Glomerular endothelial cell (primary cell): ENCODE measurements at places on chromosomes 1 and 21.

- no peak for DNase-seq
Observed at GRCh38 chr1:16155537-16156410, at the start of gene EPHA2. Gene EPHA2, minus strand, starts transcription at chr1:16156069. Its CDS starts 137 bp downstream, at chr1:16155932.

GRCh38 chr1:220151454-220151853 lies 57.5 kb downstream of the IARS2 start:
- no peak for DNase-seq

- DNase-seq, result no peak
Observed at GRCh38 chr21:24716281-24716918, 890.9 kb downstream of the MRPL39 start.

DNA sequence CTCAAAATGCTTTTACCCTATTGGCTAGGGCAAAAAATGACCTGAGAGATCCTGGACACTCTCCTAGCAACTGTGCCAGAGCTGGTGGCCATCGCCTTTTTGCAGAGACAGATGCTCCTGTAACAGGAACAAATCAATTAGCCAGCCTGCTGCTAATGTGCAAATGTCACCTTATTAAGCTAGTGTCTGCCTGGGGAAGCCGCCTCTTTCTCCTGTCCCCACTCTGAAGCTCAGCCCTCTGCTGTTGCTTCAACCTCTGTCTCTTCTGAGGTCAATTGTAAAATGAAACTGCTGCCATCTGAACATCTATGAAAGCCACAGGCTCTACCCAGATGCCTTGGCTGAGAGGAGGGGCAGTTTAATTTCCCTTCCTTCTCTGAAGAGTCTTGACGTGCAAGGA lies 85.5 kb upstream of the CACNA1E start:
- DNase-seq, result no peak

DNA sequence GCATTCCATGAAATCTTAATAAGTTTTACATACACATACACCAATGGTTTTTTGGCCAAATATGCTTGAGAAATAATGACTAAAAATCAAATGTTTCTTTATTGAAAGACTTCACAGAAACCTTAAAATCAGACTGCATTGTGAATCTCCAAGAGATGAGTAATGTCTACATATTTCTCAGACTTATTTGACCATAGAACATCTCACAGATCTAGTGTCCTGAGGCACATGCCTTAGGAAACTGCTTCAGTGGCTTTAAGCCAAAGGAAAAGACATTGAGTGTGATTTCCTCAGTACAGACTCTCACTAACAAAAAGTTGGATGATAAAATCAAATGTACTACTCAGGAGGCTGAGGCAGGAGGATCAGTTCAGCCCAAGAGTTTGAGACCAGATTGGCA lies 6.2 kb upstream of the C1orf105 start:
- no peak for DNase-seq

DNA sequence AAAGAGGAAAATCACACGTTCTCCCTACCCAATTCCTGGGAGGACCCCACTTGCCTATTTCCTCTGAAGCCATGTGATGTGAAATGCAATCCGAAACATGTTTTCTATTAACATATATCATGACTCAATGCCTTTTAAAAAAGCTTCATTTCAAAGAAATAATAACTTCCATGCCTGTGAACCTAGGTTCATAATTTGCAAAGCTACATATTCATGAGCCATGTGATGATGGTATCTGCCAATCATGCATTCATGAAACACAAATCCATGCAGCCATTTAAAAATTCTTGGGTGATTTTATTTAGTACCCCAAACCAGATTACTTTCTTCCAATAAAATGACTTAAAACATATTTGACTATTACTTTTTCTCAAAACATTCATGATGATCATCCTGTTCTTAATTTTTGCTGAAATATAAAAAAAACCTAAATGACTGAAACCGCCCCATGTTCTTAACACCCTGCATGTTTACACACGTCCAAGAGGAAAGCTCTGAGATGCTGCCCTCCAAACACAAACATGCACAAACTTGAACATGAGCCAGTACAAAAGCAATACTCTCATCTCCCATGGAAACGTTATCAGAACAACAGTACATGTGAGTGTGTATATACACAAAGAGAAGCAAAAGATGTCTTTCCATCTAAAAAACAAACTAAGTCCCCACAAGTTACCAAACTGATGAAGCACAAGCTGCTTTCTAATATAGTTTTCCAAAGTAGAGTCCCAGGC lies 140.1 kb downstream of the TGFBR3 start:
- no peak for DNase-seq

GRCh38 chr1:51952638-51953037 lies 37.9 kb downstream of the RAB3B start:
- no peak for DNase-seq

GRCh38 chr1:117636637-117637425 lies 31.0 kb downstream of the TENT5C start:
- no peak for DNase-seq

GRCh38 chr1:151583796-151584195 lies 28.1 kb upstream of the SNX27 start:
- no peak for DNase-seq

- DNase-seq, result no peak
Observed at GRCh38 chr1:67342076-67342890, 34.6 kb downstream of the IL12RB2 start.

DNA sequence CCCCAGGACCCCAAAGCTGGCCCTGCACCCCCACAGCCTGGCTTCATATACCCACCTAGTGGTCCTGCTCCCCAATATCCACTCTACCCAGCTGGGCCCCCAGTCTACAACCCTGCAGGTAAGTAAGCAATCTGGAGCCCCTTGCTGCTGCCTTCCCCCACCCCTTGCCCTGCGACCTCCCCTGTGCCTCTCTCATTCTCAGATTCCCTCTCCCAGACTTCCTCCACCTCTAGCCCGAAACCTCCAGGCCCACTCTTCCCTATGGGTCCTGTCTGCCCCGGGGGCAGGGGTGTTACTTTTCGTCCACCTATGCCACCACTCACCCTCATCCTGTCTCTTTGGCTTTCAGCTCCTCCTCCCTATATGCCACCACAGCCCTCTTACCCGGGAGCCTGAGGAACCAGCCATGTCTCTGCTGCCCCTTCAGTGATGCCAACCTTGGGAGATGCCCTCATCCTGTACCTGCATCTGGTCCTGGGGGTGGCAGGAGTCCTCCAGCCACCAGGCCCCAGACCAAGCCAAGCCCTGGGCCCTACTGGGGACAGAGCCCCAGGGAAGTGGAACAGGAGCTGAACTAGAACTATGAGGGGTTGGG lies 2.9 kb downstream of the SHISA4 start:
- DNase-seq, result no peak

DNA sequence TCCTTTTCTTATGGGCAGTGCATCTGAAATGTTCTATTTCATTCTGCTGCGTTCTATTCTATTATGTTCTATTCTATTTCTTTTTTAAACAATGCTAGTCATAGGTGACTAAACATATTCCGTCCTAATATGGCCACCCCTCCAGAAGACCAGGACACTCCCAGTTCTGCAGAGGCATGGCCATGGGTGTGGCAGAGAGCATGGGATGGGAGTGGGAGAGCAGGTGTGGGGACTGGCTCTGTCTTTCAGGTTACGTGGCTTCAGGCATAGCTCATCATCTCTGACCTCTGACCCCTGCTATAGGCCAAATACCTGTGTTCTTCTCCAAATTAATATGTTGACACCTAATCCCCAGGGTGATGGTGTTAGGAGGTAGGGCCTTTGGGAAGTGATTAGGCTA lies 33.4 kb upstream of the TLR5 start:
- no peak for DNase-seq

DNA sequence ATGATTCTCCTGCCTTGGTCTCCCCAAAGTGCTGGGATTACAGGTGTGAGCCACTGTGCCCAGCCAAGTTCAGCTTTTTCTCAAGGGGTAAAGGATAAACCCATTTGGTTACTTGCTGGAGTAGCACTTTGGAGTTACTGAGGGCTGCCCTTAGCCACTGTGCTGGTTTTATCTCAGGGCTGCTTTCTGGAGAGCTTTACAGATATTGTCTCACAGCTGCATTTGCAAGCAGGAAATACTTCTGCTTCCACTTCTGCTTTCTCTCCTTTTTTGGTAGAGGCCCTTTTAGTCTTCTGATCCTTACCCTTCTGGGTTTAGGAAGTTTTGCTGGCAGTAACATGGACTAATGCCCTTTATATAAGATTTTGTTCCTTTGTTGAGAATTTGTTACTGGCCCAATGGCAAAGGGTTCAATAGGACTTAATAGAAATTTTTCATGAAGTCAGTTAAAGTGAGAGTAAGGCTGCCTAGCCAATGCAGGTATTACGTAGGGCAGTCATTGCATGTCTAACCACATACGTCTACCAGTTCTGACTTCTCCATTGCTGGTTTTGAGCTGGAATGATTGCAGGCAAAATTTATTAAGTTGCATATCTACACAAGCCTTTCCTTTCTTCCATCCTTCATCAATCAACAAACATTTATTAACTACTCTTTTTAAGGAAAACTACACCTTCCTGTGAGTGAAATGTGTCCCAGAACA lies 24.4 kb downstream of the CAP1 start:
- DNase-seq, result no peak

GRCh38 chr1:54132495-54132894 lies 20.3 kb downstream of the CDCP2 start:
- no peak for DNase-seq

DNA sequence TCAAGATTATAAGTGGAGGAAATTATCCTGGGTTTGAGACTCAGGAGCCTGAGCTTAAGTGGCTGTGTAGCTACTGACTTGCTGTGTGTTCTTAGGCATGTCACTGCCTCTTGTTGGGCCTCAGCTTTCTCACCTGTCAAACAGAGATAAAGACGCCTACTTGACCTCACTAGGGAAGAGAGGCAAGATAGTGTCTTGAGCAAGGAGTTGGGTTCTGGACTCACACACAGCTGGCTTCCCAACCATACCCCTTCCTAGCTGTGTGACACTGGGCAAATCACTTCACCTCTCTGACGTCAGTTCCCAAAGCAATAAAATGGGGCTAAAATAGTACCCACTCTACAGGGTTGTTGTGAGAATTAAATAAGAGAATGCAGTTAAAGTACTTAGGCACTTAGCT lies 11.6 kb upstream of the EPB41 start:
- no peak for DNase-seq

DNA sequence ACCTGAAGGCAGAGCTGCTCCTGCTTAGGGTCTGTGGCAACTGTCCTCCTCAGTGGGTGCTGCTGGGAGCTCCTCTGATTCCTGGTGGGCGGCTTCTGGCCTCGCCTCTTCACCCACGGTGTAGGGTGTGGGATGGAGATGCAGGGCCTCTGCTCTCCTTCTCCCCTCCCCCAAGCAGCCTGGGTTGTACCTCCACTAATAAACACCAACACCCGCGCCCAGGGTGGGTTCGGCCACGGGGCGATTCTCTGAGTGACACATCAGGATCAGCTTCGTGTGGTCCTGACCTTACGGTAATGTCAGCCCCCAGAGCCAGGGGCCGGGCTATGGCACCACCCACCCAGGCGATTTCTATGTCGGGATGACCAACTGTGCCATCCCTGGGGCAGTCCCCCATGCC lies 23.7 kb downstream of the KRTAP10-1 start:
- DNase-seq, result no peak

GRCh38 chr1:167110586-167110985 lies 16.7 kb downstream of the STYXL2 start:
- DNase-seq, result no peak

- DNase-seq, result no peak
Observed at GRCh38 chr1:30786264-30786991, 28.9 kb upstream of the LAPTM5 start.

DNA sequence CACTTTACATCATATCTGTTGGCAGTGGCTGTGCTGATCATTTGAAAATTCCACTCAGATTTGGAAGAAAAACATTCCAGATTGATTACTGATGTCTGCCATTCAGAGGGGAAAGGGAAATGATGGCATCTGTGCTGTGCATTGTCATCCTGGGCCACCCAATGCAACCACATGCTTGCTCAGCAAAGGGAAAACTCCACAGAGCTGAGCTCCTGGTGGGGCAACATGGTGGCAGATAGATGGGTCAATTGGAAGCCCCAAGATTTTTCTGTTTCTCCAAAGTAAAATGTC lies 11.8 kb downstream of the OXCT2 start:
- DNase-seq, result no peak

DNA sequence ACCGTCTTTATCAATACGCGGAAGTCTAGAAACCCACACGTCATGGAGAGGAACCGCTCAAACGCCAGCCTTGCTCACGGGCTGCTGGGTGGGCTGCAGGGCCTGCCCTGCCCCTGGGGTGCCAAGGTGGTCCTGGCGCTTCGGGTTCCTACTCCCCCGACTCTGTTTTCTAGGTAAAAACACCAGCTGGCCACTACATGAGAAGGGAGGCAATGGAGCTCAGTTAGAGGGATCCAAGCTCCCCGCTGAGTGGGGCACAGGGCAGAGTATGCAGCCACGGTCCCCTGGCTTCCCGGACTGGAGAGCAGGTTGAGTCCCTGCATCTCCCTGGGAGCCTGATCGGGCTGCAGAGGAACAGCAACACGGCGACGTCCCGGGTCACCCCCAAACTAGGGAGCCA lies 41.2 kb upstream of the RIPK4 start:
- no peak for DNase-seq

- DNase-seq, result no peak
Observed at GRCh38 chr21:25464275-25464674, 143.0 kb downstream of the MRPL39 start.

DNA sequence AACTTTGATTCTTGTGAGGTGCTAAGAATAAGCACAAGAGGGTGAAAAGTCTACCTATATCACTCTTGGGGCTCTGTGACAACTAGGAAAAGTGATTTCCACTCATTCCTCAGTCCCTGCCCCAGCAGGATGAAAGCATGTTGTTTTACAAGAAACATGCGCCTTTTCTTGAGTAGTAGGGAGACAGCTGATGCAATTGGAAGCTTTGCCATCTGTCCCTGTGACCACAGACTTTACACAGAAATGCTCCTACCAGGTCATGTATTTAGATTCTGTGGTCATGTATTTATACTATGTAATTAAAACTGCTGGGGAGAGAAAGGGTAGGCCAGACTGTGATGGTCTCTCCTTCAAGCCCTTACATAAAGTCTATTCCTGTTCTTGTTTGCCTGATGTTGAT lies 445.5 kb downstream of the PTPRC start:
- no peak for DNase-seq

DNA sequence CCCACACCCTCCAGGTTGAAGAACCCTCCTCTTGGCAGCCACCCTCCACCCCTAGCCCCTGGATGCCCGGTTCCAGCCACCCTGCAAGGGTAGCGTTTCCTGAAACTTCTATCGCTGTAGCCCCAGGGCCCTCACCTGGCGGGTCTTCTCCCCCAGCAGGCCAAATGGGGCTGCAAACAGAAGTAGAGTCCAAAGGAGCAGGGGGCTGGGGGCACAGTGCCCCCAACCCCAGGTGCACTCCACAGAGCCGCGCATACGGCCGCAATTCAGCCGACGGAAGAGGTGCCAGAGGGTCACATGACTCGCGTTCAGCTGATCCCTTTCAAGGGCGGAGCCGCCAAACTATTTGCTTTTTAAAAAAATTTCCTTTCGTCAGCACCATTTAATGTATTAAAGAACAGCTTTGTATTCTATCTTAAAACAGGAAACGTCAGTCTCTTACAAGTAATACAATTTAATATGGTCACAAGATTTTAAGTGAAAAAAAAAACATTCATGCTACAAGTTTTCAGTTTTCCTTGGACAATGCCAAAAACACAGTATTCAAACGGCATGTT lies at the start of gene GLMP:
GLMP (minus strand) TSS at position 289 of the 557 bp plus-strand sequence; CDS start at position 255, 34 bp downstream.
- DNase-seq, result no peak
